ENCODE measurements at places on chromosomes 16 and 17.
A peak's percentile ranks its signal among the peaks of the same experiment; 100 is the strongest.

GRCh38 chr16:56338566-56339318, 86.6 kb downstream of the AMFR start:
- no peak for DNase-seq

DNA sequence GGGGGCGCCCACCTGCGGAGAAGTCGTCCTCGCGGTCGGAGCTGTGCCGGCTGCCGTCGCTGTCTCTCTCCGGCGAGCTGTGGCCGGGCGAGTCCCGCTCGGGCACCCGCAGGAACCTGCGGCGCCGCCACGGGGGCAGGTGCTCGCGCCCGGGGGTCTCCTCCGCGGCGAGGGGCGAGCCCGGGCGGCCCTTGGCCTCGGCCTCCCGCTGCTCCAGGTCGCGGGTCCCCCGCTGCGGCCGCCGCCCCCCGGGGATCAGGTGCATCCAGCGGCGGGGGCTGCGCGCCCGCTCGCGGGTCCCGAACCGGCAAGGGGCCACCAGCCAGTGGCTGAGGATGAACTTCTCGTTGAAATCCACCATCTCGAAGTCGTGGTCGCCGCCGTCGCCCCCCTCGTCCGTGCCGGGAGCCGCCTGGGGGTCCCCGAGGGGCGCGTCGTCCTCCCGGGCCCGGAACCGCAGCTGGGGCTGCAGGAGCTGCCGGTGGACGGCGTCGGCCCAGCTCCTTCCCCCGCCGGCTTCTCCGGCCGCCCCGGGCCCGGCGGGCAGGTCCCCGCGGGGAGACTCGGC, 41.4 kb upstream of the BHLHA9 start:
- no peak for DNase-seq

GRCh38 chr17:32490101-32490482, 3.3 kb downstream of the CDK5R1 start:
- DNase-seq: no peak

DNA sequence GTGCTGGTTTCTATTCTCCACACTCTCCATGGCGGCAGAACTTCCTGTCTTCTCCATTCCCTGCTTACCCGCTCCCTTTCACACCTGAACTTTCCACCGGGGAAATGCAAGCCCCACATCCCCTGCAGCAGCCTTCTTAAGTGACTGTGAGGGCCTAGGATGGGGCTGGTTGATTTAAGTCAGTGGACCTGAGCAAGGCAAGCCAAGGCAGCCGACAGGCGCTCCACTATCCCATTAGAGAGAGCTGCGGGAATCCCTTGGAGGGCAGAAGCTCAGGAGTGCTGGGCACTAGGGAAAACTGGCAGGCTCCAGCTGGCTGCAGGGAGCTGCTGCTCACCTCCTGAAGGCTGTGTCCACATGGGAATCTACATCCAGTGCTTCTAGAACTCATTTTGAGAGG, 36.1 kb upstream of the SLC25A19 start:
- DNase-seq: no peak

GRCh38 chr16:25033852-25034251, 18.7 kb upstream of the ARHGAP17 start:
- DNase-seq: peak; percentile 86

GRCh38 chr16:67305216-67306071, 21.1 kb downstream of the KCTD19 start:
- DNase-seq: no peak

DNA sequence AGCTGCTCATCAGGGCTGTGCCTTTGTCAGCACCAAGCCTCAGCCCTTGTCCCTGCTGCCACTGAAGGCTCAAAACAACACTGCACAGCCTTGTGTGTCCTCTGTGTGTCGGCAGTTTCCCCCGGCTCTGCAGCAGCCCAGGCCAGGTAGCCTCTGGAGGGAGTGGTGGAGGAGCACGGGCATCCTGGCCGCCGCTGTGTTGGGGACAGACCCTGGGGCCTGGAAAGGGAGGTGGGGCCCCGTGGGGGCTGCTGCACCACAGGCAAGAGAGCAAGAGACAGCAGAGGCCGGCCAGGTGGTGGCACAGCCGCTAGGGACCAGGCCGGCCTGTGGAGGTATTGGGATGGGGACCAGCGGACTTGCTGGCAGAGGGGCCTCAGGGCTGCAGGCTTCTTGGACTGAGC, 96.9 kb upstream of the ZNF750 start:
- no peak for DNase-seq

GRCh38 chr17:37608351-37609169, 658 bp downstream of the SYNRG start:
- peak; percentile 59 for DNase-seq

GRCh38 chr17:58991718-58992331, 114.9 kb downstream of the TRIM37 start:
- DNase-seq: peak; percentile 52

DNA sequence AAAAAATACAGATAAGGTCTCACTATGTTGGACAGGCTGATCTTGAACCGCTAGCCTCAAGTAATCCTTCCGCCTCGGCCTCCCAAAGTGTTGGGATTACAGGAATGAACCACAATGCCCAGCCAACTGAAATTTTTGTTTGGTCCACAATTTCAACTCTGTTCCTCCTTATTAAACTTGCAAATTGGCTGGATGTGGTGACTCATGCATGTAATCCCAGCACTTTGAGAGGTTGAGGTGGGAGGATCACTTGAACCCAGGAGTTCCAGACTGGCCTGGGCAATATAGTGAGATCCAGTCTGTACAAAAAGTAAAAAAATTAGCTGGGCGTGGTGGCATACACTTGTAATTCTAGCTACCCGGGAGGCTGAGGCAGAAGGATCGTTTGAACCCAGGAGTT, 13.4 kb downstream of the ARSG start:
- DNase-seq: no peak

GRCh38 chr17:78957128-78957527, 22.6 kb downstream of the LGALS3BP start:
- DNase-seq: no peak

DNA sequence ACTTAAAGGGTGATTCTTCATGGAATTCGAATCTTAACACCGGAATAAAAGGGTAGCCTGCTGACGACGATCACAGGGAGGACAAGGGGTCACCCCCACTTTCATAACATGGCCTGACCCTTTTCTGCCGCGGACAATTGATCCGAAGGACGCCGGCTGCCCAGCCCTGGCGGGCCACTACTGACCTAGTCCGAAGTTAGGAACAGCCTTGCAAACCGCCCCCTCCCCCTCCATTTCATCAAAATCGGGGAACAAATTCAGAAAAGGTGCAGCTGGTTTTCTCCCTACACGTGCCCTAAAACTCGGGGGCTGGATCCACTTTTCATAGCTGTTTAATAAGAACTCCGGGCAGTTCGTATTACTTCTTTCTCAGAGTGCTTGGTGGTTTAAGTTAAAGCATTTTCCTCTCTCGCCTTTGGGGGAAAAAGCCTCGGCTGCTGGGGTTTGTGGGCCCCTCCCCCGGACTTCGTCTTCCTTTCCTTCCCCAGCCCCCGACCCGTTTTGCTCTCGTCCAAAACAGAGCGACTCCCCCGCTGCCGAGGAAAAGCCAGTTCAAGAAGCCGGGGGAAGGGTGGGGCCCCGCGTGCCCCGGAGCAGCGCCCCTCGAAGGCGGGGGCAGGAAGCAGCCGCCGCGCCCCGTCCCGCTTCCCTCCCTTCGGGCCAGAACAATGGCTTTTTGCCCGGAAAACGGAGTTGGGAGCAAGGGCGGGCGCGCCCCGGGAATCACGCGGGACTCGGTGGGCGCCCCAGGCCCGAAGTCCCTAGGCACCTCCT, 641 bp upstream of the CBX2 start:
- DNase-seq: peak; percentile 43

DNA sequence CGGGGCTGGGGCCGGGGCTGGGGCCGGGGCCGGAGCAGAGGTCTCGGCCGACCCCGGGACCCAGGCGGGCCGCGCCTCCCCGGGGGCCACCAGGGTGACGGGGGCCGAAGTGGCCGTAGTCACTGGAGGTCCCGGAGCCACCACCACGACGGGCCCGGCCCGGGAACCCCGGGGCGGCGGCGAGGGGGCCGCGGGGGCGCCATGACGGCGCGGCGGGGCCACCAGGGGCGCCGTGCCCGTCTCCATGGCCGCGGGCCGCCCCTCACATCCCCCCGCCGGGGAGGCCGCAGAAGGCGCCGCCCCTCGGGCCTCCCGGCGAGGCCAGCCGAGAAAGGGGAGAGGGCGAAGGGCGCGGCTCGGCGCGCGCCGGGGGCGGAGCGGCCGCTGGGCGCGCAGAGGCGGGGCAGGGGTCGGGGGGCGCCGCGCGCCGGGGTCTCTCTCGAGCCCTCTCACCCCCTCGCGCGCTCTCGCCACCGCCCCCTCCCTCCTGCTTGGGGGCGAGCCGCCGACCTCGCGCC, 297 bp downstream of the TBC1D10B start:
- no peak for DNase-seq

- DNase-seq: no peak
Observed at GRCh38 chr16:23256440-23256839, 45.7 kb upstream of the SCNN1B start.

DNA sequence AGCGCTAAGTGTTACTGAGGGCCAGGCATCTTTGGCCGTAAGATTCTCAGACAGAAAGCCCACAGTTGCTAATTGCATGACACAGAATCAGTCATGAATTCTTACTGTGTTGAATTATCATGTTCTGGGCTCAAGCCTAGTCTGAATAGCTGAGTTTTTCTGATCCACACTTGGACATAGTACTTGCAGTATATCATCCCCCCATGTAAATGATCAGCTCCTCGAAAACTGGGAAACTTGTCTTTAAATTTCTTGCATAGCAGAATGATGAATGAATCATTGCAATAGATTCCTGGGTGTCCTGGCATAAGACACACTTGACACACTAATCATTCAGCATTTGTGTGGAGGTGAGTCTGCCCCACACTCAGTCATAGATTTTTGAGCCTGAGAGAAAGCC, 2.2 kb downstream of the MLYCD start:
- DNase-seq: no peak

DNA sequence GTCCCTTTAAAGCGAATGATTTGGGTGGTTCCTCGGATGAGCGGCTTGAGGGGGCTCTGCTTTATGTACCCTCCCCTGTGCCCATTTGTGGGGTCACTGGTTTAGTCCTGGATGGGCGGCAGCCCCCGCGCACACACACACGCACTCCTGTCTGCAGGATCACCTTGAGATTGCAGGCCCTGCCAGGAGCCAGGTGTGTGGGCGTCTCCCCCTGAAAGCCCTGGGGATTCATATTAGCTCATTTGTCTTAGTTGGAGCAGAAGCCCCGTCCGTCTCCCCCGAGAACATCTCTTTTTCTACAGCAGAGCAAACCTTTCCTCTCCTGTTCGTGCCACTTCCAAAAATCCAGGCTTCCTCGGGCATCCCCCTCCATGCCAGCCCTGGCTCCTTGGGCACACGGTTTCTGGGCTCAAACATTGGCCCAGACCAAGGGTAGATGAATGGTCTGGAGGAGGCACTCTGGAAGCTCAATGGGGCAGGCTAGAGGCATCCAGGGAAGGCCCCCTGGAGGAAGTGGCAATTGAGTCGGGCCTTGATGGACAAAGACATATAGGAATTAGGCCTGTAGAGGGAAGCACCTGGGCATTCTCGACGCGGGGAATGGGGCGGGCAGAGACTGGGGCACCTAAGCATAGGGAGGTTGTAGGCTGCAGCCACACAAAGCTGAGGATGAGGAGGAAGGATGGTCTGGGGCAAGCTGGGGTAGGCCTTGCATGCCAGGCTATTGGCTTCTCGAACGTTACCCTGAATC, 218.5 kb upstream of the GSE1 start:
- DNase-seq: no peak

GRCh38 chr16:87387942-87388817, 4.0 kb upstream of the MAP1LC3B start:
- DNase-seq: peak; percentile 100

GRCh38 chr16:3503523-3503922, 2.7 kb downstream of the CLUAP1 start:
- no peak for DNase-seq

DNA sequence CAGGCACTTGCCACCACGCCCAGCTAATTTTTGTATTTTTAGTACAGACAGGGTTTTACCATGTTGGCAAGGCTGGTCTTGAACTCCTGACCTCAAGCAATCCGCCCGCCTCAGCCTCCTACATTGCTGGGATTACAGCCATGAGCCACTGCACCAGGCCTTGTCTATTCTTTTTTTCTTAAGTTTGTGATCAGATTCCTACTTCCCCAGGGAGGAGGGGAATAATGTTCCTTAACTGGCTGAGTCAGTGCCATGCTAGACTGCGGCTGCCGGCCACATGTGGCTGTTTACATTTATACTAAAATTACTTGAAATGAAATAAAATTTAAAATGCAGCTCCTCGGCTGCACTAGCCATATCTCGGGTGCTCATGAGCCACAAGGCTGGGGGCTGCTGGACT, 27.8 kb upstream of the USP36 start:
- peak; percentile 54 for DNase-seq

GRCh38 chr17:61600621-61601020, 9.6 kb upstream of the NACA2 start:
- DNase-seq: no peak

GRCh38 chr17:69581061-69581961, 166.8 kb downstream of the MAP2K6 start:
- peak; percentile 55 for DNase-seq

GRCh38 chr16:78895681-78896080, 704.9 kb downstream of the MAF start:
- DNase-seq: peak; percentile 15

- no peak for DNase-seq
Observed at GRCh38 chr17:80132906-80133625, 13.9 kb downstream of the EIF4A3 start.

GRCh38 chr17:82241183-82241925, 12.5 kb downstream of the SLC16A3 start:
- peak; percentile 59 for DNase-seq

- no peak for DNase-seq
Observed at GRCh38 chr17:49100601-49101000, 32.0 kb upstream of the B4GALNT2 start.

DNA sequence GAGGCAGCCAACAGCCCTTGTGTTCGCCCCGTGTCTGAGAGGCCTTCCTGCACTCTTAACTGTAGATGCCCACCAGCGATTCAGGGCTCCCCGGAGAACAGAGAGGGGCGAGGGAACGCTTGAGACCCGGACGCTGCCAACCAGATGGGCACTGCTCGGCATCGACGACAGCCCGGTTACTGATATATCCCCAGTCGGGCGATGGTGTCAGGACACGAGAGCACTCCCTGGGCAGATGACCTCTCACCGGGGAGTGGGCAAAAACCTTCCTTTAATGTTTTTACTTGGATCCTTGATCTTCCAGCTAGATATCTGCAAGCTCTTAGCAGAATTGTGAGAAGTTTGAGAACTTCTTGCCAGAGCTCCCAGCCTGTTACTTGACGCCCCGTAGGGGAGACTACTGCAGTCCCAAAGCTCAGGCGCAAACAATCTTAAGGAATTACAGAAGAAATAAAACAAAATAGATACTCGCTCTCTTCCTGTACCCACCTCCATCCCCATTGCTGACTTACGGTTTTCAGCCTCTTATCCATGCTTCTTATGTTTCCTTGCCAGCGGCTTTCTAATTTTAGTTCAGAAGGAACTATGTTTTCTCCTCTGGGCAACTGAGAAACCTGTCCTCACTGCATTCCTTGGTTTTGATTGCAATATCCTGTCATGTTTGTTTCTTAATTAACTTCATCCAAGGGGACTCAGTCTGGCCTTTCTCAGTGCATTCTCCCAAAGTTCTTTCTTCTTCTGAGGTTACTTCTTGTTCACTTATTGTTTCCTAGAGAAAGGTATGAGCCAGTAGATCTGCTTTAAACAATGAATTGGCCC, 845 bp downstream of the SP2 start:
- peak; percentile 27 for DNase-seq
